ENCODE measurements at places on chromosomes 16 and 17.

- DNase-seq = no peak
Measured at GRCh38 chr17:42436391-42436790, 13.3 kb upstream of the CAVIN1 start.

DNA sequence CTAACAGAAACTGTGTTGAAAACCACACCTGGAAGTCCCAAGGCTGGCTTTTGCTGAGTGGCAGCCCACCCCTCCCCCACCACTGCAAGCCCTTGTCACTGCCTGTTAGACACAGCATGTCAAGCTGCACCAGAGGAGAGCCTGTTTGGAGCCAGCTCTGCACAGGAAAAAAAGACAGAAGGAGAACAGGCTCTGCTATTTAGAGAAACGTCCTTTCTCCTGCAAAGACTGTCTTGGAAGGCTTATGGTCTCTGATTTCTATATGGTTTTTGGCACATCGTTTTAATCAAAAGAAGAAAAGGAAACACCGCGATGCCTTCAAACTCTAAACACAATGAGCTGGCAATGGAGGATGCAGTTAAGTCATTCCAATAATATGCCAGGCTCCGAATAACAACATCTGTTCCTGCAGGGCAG, 275.5 kb downstream of the MAP2K4 start:
- DNase-seq = no peak

GRCh38 chr16:67910158-67910557, 17.1 kb downstream of the PSKH1 start:
- DNase-seq = peak; percentile 70

DNA sequence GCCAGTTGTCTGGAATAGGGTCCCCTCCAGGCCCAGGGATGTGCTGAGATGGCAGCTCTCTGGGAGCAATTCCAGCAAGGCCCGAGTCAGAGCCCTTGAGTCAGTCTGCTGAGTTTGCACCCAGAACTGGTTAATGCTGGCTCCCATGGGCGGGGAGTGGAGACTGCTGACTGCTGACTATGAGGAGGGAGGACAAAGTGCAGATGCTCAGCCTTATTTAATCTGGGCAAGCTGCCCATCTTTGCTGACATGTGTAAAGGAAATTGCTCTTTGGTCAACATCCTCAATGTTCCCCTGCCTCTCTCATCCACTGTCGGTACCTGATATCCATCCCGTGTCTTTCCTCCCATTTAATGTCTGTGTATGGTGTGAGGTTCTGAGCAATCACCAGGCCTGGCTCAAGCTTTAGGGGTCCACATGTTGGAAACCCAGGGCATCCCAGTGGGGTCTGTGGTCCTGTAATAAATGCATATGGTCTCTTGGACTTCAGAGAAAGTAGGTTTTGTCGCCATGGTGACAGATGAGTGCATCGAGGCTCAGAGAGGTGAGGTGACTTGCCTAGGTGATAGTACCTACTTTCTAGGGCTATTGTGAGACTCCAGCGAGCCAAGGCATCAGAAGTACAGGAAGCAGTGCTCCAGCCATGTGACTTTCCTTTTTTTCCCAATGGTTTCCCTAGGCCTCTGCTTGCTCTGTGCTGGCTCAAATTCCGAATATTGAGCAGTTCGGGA, 20.0 kb upstream of the RNF135 start:
- peak; percentile 17 for DNase-seq

DNA sequence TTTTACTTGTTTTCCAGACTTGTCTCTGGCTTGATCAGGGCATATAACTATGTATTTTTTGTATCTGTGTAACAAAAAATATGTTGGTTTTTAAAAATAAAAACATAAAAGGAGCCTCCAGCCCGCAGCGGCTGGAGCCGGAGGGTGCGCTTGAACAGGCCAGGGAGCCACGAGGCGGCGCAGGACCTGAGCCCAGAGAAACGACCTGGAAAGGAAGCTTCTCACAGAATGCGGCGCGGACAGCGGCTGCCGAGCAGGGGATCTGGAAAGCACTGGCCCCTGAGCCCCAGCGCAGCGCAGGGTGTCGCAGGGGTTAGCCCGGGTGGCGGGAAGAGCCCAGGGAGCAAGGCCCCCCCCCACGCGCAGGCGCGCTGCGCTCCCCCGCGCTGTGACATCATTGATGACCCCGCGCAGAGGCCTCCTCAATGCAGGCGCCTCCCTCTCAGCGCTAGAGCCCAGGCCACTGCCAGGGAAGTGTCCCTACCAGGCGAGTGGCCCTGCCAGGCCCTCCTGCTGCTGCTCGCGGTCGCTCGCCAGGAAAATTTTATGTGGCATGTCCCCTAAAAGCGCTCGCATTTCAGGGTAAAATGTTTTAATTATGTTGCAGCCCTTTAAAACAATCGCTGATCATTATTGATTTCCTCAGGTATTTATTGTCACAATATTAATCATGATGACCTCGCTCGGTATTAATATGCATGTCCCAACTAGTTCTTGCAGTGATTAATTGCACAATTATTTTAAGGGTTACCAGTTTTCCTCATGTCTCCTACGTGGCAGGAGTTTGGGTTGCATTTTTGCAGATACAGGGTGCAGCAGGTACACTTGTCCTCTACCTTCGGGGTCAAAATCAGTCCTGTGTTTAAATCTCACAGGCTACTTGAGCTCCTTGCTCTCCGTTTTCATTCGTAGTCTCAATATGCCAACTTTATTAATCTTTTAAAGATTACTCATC, 134.2 kb downstream of the USP22 start:
- DNase-seq = peak; percentile 85

DNA sequence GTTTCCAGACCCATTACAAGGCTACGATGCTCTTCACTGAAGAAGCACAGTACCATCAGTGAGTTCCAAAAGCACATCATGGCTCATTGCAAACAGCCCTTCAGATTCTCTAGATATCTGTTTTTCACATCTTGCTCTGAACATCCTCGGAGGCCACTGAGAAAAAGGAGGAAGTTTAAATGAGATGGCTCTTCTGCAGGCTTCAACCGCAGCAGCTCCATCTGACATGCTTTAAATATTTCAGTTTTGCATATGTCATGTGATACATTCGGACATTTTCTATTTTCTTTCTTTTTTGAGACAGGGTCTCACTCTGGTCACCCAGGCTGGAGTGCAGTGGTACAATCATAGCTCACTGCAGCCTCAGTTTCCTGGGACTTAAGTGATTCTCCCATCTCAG, 396.8 kb downstream of the NPIPA8 start:
- DNase-seq = no peak

- no peak for DNase-seq
Measured at GRCh38 chr16:84047206-84047605, 4.6 kb upstream of the SLC38A8 start.

GRCh38 chr16:56252835-56253234, 61.5 kb downstream of the GNAO1 start:
- DNase-seq = no peak

DNA sequence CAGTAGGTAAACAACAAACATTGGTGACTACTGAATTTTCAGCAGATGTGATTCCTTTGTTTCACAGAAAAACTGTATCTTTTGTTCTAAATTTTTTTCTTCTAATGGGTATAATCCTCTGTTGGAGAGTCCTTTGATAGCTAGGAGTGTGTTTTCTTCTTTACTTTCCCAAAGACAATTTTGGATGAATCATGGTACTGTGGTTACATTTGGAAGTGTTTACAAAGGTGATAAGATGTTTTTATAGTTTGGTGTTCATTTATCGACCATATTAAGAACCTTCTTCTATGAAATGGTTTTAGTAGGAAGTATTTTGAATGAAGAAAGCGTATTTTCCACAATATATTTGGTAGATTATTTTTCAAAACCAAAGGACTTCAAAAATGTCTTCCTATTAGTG, 333.7 kb downstream of the WWOX start:
- no peak for DNase-seq

DNA sequence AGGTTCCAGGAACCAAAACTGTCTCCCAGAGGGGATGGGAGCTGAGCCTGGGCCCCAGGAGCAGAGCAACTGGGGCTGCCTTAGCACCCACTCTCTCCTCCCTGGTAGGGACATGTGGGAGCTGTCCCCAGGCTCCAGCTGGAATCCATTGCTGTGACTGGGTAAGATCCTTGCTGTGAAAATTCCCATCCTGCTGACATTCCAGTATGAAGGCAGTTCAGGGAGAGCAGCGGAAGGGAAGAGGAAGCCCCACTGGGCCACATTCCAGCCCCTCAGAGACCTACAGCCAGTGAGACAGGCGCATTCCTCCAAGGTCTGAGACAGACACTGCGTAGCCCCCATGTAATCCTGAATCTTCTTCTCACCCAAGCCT, 24.2 kb downstream of the MYO18A start:
- DNase-seq = no peak

DNA sequence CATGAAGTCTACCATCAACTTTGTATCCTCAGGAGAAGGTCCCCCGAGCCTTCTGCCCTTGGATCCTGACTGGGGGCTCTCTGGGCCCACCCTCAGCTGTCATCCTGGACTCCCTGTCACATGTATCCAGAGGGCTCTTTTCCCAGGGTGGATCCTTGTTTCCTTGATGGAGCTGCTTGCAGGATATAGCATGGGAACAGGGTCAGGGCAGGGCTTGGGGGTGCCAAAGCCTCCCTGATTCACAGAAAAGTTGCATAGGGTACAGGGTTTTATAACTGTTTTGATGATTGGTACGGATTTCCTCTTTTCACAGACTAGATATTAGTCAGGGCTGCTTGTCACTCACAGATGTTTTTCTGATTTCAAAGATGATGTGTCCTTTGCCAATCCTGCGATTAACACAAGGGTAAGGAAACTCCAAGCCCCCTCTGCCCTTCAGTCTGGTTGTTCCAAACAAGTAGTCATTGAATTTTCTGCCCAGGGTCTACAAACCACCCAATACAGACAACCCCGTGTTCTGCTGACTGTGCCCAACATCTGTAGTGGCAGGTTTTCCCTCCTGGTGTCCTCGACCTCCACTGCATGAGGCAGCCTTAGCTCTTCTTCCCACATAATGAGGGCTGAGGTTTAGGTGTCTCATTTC, 20.6 kb upstream of the SLC35G3 start:
- DNase-seq = no peak

DNA sequence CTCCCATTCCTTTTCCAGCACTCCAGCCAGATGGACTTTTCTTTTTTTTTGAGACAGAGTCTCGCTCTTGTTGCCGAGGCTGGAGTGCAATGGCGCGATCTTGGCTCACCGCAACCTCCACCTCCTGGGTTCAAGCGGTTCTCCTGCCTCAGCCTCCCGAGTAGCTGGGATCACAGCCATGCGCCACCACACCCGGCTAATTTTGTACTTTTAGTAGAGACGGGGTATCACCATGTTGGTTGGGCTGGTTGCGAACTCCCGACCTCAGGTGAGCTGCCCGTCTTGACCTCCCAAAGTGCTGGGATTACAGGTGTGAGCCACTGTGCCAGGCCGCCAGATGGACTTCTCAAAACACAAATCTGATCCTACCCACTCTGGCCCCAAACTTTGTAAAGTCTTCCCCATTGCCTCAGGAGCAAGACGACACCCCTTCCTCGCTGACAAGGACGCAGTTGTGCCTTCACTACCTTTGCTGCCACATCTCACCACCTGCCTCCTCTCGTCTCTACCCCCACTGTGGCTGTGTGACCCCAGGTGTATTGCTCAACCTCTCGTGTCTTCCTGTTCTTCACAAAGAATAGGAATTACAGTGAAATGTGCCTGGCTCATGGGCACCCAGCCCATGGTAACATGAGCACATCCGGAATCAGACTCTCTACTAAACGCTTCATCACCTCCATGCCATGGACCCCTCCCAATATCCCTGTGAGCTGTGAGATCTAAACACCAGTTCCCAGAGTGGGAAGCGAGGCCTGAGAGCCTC, 3.7 kb upstream of the BANP start:
- no peak for DNase-seq

- peak; percentile 44 for DNase-seq
Measured at GRCh38 chr16:2881783-2882649, 999 bp upstream of the FLYWCH2 start.

- no peak for DNase-seq
Measured at GRCh38 chr16:73177729-73178295, 129.9 kb upstream of the ZFHX3 start.

- DNase-seq = no peak
Measured at GRCh38 chr16:49336581-49336980, 37.0 kb upstream of the C16orf78 start.

GRCh38 chr16:49058382-49058781, 223.3 kb downstream of the CBLN1 start:
- DNase-seq = no peak

DNA sequence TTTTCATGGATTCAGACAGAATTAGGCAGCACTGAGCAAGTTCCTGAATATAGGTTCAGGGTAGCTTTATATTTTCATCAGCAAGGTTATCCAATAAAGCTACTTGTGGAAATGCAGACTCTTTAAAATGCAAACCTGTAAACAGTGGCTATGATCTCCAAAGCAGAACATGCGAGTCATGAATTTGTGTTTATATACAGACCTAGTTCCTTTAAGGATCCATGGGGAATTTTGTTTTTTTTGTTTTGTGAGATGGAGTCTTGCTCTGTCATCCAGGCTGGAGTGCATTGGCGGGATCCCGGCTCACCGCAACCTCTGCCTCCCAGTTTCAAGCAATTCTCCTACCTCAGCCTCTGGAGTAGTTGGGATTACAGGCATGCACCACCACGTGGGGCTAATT, 14.8 kb downstream of the CLEC16A start:
- DNase-seq = no peak

DNA sequence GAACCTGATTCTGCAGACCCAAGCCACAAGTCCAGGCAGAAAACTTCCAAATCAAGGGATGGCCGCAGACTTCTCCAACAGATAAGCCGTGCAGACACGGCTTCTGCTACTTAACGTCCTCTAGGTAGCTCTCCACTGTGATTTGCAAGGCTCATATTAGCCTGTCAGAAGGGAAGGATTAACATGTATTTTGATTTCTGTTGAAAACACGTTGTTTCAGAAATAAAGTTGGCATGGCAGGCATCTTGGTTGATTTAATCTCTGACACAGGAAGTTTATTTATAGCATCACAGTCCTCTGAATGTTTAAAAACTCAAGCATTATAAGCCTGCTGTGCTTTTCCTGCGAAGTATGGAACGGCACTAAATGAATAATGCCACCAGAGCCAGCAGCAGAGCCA, 166.8 kb upstream of the TOX3 start:
- no peak for DNase-seq

DNA sequence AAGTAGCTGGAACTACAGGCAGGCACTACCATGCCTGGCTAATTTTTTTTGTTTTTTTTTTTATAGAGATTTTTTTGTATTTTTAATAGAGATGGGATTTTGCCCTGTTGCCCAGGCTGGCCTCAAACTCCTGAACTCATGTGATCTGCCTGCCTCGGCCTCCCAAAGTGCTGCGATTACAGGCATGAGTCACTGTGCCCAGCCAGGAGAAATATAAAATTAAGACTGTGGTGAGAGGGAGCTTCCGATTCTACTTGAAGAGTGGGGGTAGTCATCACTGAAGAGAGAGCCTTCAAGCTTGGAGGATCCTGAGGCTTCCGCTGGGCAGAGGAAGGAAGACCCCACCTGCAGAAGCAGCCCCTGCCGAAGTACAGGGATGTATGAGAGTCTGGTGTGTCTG, 34.4 kb upstream of the RGS9 start:
- no peak for DNase-seq

- no peak for DNase-seq
Measured at GRCh38 chr17:62794666-62794971, 13.5 kb downstream of the MARCHF10 start.

Measured in nucleus accumbens (tissue), 56 donors.